ENCODE measurements at places on chromosomes 16 and 17.
A peak's percentile ranks its signal among the peaks of the same experiment; 100 is the strongest.

GRCh38 chr16:88983771-88984687 lies 7.0 kb upstream of the CBFA2T3 start:
- DNase-seq: no peak

GRCh38 chr17:72413077-72414031 lies 292.5 kb downstream of the SOX9 start:
- DNase-seq: no peak

GRCh38 chr17:37833237-37833859 lies 88.5 kb upstream of the HNF1B start:
- no peak for DNase-seq

DNA sequence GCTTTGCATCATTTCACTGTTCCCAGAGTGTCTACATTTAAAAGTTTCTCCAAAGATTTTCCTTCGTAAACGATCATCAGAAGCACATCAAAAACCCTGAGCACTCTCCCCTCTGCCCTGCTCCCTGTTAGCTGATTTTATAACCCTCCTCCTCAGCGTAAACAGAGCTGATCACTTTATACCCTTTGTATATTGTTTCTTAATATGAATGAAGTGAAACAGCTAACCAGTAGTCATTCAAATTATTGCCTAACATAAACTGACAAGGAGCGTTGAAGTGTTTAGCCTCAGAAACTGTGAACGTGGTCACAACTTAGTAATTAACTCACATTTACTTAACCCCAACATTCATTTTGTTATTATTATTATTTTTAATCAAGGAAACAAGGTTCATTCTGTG lies 160.0 kb upstream of the FOXF1 start:
- no peak for DNase-seq

GRCh38 chr17:32854207-32854606 lies 22.7 kb downstream of the MYO1D start:
- no peak for DNase-seq

GRCh38 chr17:7220593-7221277 lies 997 bp downstream of the ACADVL start:
- peak; percentile 69 for DNase-seq

DNA sequence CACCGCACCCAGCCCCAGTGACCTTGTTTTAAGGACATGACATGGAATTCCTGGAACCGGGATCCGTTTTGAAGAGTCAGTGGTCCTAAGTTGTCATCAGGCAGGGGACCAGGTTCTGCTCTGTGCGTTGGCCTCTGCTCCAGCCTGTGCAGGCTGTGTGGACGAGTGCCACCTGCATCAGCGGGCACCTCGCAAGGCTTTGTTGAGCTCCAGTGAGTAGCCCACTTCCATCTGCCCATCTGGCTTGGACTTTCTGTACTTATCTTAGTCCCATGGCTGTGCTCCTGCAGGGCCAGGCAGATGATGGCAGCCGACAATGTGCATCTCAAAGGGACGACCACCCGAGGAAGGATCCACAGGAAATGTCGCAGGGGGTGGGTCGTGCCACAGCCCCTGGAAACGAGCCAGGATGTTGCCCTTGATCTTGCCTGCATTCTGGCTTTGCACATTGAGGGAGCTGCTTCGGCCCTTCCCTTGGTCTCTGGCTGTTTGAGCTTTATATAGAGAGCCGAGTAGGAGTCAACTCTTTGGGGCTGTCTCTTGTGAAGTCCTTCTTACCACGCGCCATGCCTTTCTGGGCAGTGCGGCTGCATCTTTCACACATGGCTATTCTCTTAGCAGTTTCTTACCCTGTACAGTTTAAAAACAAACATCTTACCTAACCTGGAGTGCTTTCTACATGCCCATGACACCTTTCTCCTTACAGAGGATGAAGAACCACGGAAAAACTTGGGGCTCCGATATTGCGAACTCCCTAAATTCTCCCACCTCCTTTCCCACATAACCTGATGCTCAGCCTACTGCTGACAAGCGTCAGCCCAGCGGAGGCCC lies 18.3 kb downstream of the KIAA0513 start:
- DNase-seq: no peak

- no peak for DNase-seq
Observed at GRCh38 chr16:11190588-11191560, 65.1 kb downstream of the SOCS1 start.

DNA sequence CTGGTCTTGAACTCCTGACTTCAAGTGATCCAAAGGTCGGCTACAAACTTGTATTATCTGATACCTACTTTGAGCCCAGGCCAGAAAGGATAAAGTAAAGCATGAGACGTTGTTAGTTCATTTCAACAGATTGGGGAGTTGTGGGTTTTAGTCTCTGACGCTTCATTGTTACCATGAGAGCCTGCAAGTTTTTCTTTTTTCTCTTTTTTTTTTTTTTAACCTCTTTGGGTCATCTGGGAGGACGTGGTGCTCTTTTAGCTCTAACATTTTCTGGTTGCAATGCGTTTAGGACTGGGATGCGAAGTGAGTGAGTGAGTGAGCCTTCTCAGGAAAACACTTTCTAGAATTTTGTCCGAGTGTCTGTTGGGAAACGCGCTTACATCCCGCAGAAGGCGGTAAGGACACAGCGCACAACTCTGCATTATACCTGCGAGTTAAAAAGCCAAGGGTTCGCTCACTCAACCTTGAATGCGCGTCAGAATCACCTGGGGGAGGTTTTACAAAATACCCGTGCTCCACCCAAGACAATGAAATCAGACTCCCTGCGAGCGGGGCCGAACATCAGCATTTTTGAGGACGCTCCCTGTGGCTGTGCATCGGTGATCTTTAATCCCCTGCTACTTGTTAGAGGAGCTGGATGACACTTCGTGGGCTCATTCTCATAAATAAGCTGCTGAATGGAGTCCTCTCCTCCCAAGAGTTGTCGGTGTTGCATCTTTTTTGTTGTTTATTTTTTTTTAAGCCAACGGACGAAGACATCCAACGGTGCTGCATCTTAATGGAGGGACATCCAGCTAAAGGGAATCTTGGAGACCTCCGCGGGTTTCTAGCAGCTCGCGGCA lies 629 bp upstream of the RNF135 start:
- DNase-seq: no peak

DNA sequence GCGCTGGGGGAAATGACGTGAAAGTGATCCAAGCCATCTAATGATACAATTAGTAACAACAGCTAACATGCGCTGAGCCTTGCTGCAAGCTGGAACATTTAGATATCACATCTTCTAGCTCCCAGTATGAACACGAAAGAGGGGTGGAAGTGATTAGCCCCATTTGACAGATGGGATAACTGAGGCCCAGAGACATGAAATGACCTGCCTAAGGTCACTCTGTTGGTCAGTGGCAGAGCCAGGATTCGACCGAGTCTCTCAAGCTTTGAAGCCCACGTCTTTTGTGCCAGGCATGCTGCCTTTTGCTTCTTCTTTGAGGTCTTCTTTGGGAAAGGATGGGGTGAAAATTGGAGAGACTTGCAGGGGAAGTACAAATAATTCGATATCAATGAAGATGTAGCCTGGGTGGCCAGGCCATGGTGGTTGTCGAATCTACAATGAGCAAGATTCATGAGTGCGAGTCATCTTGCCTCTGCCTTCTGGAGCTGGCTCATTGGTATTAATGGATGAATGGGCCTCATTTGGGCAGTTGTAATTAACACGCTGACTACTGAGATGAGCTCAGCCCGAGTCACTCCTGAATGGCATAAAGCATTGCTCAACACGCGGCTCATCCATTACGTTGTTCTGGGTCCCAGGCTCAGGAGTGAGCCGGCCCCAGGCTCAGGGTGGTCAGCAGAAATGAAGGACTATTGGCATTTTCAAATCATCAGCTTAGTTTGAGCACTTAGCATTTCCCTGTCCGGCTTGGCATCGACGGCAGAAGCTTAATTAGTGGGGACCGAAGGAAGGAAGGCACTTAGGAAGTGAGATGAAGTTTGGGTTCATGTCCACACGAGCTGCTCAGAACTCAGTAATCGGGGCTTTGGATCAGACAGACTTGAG lies 28.0 kb upstream of the GPRC5B start:
- peak; percentile 3 for DNase-seq

DNA sequence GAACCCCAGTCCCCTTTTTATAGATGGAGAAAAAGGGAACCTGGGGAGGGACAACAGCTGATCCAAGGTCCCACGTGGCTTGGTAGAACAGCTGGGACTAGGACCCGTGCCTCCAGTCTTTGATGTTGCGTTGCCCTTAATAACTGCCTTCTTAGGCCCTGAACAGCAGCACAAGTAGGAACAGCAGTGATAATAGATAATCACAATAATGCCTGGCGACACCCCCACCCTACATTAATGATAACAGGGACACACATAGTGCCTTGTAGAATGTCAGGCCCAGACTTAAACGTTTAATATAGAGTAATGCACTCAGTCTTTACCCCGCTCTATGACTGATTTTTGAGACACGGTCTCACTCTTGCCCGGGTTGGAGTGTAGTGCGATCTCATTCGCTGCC lies 96.4 kb downstream of the ABCC6 start:
- DNase-seq: no peak

DNA sequence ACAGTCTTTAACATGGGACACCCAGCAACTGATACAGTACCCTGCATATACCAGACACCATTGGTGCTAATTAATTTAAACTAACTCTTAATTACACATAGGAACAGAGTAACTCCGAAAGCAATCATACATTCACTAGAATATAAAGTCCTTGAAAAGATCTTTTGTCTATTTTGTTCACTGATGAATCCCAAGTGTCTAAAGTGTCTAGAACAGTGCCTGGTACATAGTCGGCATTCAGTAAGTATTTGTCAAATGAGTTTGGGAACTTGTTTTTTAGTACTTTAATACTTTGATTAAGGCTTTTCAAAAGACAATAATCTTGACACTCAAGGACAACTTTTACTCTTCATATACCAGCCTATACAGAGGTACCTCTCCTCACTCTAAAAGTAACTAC lies 13.8 kb downstream of the YWHAE start:
- DNase-seq: no peak

GRCh38 chr16:15523092-15523541 lies 88.7 kb downstream of the BMERB1 start:
- no peak for DNase-seq

GRCh38 chr17:16464303-16465051 lies 27.5 kb downstream of the LRRC75A start:
- no peak for DNase-seq

GRCh38 chr16:9365370-9365728 lies 273.9 kb downstream of the HAPSTR1 start:
- DNase-seq: no peak

DNA sequence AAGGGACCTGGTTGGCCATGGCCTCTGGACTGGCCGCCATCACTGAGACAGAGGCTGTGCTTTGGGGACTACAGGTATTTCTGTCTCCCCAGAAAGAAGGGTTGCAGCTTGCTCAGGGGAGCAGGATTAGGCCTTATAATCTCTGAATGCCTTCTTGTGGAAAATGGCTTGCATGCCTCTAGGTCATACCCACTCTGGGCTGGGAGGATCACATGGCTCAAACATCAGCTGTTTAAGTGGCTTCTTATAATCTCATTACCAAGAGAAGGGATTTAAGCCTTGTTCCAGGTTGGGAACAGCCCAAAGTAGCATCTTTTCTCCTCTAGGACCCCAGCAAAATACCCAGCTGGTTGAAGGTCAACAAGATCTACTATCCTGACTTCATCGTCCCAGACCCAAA lies 19.1 kb downstream of the LIG3 start:
- DNase-seq: no peak

- peak; percentile 24 for DNase-seq
Observed at GRCh38 chr16:89863741-89864526, 9.5 kb upstream of the TCF25 start.

DNA sequence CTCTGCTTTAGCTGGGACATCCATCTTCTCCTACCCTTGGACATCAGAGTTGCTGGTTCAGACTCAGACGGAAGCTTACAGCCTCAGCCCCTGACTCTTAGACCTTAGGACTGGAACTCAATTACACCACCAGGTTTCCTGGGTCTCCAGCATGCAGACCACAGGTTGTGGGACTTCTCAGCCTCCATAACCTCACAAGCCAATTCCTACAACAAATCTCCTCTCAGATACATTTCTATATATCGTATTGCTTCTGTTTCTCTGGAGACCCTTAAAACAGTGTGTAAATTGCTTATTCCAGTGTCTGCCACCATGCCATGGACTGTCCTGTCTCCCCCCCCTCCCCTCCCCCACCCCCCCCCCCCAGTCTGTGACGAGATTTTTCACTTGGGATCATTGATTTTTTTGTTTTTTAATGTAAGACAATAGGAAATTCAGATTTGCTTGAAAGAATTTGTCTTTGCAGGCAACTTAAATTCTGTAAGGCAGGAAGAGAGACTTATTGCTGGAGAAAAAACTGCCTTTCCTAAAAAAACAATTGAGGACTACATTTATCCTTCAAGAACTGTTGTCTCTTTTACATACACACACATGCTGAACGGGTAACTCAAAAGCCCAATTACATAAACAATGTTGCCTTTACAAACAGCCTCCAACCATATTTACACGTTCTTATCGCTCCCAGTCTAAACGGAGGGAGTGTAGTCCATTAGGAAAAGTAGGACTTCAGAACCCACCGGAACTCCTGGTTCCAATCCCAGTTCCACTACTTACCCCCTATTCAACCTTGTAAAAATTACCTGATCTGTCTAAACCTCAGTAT lies 39.9 kb downstream of the TEKT5 start:
- DNase-seq: peak; percentile 11

DNA sequence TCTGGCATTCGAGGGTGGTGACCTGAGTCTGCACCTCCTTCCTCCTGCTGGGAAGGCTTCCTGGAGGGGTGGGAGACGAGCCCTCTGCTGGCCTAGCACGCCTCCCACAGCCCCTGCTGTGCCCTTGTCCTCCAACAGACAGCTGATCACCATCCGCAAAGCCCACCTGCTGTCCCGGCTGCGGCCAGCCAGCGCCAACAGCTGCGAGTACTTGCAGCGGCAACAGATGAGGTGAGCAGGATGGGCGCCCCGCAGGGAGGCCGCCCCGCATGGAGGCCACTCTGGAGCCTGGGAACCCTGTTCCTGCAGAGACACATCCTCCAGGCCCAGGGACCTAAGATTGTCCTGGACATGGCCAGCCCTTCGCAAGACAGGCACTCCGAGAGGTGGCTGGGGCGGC lies 21.6 kb downstream of the UBALD1 start:
- DNase-seq: no peak

GRCh38 chr16:64181271-64181925 lies 940.5 kb downstream of the CDH11 start:
- no peak for DNase-seq

DNA sequence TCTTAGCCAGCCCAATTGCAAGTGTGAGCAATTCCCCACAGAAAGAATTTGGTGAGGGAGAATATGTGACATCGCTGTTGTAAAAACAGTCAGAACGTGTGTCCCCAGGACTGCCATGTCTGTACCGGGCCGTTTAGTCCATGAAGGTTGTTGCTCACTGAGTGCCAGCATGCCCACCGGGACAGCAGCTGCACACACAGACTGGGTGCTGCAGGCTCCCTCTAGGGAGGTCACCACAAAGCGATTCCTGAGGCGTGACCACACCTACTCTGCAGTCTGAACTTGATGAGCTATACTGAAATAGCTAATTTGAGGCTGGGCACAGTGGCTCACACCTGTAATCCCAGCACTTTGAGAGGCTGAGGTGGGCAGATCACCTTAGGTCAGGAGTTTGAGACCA lies 44.1 kb upstream of the ADORA2B start:
- DNase-seq: no peak

- DNase-seq: peak; percentile 91
Observed at GRCh38 chr17:49260817-49261291, 30.3 kb upstream of the PHOSPHO1 start.

GRCh38 chr16:24855678-24856077 lies 9.9 kb downstream of the SLC5A11 start:
- DNase-seq: peak; percentile 22

Data from fibroblast of villous mesenchyme (primary cell).